ENCODE measurements at places on chromosomes 7 and 10.
A peak's percentile ranks its signal among the peaks of the same experiment; 100 is the strongest.

GRCh38 chr10:82924711-82925110 is 1049.7 kb downstream of the NRG3 start:
- no peak for DNase-seq

DNA sequence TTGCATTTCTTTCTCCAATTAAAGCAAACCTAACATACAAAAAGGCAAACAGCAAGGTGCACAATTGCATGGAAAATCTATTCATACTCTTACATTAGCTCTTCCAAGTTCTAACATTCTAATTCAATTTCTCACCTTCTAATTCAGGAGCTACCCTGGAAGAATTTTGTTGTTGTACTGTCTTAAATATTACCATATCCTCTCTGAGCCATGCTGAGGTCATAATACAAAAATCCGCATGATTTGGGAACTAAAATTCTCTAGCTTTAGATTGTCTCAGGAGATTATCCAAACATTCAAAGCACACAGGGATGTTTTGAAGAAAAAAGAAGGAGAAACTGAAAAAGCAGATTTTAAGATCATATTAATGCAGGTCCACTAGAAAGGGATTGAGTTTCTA is 229.9 kb downstream of the KIAA1217 start:
- no peak for DNase-seq

DNA sequence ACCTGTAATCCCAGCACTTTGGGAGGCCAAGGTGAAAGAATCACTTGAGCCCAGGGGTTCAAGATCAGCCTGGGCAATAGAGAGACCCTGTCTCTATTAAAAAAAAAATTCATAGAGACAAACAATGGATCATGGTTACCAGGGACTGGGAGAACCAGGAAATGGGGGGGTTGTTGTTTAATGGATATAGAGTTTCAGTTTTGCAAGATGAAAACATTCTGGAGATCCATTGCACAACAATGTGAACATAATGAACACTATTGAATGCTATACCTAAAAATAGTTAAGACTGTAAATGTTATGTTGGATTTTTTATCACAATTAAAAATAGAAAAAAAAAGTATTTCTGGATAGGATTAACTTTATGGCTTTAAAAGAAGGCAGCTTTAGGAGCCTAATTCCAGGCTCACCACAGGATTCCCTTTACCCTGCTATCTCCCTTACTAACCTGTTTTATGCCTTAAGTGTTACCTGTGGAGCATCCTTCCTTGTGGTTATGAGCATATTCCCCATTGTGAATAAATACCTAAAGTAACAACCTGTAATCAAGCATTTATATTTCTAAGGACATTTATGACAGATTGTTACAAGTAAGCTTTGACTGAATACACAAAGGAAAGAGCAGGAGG is 45.1 kb upstream of the SGCE start:
- no peak for DNase-seq

DNA sequence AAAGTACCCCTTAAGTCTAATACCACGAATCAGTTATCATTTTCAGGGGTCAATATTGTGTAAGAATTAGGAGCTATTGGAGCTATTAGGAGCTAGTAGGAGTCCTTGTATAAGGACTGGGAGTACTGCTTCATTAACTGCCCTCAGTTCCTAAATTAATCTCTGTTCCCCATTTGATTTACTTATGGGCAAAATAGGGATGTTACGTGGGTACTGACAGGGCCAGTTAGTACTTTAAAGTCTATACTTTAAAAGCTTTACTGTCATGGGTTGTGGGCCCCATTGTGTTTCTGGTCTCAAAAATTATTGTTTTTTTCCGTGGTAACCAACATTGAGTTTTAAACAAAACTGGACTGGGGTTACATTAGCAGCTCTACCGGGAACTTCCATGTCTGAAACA is 60.3 kb downstream of the PRKAR2B start:
- DNase-seq = no peak

DNA sequence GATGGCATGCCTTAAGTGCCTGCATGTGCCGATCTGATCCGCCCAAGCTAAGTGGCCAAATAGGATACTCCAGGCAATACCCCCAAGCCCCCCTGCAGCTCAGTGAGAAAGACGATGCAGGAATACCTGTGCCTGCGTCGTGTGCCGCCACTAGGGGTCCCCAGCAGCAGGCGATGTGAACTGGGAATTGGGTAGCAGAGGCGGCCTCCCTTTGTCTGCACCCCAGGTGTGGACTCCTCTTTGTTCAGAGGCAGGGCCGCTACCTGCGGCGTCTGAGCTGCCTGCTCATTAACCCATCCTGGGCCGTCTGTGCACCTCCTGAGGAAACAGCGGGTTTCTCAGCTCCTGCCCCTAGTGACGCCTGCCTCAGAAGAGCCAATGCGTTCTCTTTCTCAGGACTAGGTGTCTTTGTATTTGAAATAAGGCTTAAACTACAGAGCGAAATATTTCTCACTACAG is 4.8 kb upstream of the CHN2 start:
- no peak for DNase-seq

DNA sequence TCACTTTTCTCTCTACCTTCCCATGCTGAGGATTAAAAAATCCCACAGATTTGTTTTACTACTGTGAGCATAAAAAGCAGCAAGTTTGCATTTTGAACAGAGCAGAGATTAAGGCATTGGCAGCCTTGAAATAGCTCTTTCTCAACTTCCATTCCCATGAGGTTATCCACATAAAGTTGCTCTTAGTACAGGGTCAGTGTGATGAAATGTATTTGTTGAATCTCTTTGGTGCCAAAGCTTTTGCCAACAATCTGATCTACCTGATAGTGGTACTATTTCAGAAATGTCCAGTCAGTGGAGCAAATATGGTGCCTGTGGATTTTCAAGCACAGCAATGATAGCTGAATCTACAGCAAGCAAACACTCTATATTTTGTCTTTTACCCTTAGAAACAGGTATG is 254.8 kb downstream of the INHBA start:
- DNase-seq = no peak

- DNase-seq = no peak
Measured at GRCh38 chr7:44372560-44373417, 47.4 kb upstream of the CAMK2B start.

DNA sequence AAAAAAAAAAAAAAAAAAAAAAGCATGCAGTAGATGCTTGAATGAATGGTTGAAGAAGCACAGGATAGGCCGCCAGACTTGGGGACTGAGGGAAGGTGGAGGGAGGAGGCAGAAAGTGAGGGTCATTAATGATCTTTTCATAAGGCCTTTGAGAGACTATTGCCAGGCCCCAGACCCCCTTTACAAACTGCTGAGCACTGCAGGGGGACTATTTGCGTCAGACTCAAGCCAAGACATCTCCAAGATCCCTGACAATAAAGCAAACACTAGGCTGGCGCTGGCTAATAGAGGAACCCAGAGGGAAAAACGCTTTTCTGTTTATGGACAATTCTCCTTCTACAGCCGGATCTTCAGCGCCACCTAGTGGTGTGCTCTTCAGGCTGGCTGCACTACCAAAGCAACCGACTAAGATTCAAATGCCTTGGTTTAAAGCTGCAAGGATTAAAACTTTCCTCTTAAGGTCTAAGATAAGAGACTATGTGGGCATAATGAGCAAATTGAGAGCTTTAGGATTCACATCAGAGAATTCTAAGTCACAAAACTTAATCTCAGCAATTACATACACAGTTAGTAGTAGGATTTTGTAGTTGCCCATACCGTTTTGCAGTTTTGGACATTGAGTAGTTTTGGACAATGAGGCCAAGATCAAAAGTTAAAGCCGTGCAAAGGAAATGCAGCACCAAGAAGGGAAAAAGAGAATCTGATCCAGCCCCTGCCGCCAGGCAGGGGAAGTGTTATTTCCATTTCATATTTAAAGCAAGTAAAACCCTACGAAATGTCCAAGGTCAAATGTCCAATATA is 17.9 kb upstream of the AGK start:
- no peak for DNase-seq

GRCh38 chr10:25047591-25048301 is 31.3 kb downstream of the THNSL1 start:
- no peak for DNase-seq

DNA sequence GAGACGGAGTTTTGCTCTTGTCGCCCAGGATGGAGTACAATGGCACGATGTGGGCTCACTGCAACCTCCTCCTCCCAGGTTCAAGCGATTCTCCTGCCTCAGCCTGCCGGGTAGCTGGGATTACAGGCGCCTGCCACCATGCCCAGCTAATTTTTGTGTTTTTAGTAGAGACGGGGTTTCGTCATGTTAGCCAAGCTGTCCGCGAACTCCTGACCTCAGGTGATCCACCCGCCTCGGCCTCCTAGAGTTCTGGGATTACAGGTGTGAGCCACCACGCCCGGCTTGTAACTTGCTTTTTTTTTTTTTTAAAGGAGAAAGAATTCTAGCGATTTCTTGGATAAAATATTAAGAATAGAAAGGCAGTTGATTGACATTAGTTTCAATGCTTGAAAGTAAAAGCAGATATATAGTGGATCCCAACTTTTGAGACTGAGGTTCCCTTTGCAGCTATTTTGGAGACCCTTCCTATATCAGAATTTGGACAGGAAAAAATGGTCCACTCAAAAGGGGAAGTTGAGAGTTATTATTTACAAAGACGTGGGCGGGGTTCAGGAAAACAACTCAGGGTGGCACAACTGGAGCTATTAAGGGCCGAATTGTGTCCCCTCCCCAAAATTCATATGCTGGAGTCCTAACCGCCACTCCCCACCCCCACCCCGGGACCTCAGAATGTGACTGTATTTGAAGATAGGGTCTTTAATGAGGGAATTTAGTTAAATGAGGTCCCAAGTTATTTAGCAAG is 1.3 kb upstream of the ERCC6 start:
- DNase-seq = no peak

GRCh38 chr10:27525819-27526218 is 21.7 kb downstream of the RAB18 start:
- DNase-seq = no peak

DNA sequence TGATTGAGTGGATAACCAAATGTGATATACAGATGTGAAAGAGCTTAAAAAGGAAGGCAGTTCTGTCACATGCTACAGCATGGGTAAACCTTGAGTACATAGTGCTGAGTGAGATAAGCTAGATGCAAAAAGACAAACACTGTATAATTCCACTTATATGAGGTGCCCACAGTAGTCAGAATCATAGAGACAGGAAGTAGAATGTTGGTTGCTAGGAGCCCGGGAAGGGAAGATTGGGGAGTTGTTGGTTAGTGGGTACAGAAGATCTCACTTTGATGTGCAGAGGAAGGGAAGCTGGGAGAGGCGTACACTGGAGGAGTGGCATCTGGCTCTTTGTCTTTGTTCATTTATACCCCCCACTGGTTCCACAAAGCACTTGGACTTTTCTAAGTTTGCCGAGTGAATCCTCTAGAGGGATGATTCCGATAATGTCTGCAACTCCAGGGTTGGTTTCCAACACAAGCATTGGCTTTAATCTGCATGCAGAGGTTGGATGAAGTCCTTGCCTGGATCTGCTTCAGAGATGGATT is 39.5 kb downstream of the TSPAN14 start:
- no peak for DNase-seq

GRCh38 chr7:28296571-28297483 is 115.5 kb upstream of the CREB5 start:
- no peak for DNase-seq

DNA sequence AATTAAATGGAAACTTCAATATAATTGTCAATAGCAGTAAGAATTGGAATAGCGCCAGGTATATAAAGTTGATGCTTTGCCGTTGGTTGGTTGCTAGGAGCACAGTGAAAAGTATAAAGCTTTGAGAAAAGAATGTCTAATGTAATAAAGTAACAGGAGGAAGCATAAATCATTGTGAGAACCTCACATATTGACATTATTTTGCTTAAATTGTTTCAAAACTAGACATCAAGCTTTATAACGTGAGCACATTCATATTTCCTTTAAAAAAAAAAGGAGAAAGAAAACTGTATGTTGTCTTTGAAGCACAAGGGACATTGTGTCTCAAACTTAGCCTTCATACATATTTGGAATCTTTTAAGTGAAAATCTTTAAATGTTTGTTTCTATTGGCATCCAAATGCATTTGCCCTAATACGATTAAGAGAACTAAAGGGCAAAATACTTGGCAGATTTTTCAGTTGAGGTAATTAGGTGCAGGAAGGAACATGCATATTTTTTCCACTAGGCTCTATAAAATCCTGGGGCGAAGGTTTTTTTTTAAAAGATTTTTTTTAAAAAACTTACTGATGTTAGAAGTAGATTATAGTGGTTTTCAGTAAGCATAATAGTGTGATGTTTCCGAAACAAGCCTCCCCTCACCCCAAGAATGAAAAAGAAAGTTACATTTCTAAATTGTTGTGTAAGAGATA is 92.4 kb downstream of the ARID5B start:
- no peak for DNase-seq

DNA sequence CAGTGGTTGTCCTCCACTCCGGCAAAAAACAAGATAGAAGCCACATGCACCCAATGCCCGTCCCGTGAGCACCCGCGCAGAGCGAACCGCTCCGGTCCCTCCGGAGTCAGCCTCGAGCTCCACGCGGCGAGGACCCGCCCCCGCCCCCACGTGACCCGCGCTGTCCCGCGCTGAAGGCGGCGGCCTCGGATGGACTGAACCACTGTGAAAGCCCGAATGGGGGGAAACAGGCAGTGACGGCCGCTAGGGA is 766 bp upstream of the EIF3B start:
- DNase-seq = peak; percentile 92

GRCh38 chr10:26544932-26545331 is 106.8 kb downstream of the APBB1IP start:
- no peak for DNase-seq

GRCh38 chr7:4638781-4639575 is 43.1 kb upstream of the FOXK1 start:
- no peak for DNase-seq

GRCh38 chr10:114593240-114593792 is 64.8 kb downstream of the ABLIM1 start:
- no peak for DNase-seq

- no peak for DNase-seq
Measured at GRCh38 chr10:873020-873419, 58.5 kb downstream of the LARP4B start.

Measured in ascending aorta (tissue), 2 donors.